ENCODE measurements at places on chromosomes 7 and 10.
A peak's percentile ranks its signal among the peaks of the same experiment; 100 is the strongest.

- no peak for DNase-seq
Observed at GRCh38 chr10:6411436-6411835, 168.6 kb downstream of the PRKCQ start.

DNA sequence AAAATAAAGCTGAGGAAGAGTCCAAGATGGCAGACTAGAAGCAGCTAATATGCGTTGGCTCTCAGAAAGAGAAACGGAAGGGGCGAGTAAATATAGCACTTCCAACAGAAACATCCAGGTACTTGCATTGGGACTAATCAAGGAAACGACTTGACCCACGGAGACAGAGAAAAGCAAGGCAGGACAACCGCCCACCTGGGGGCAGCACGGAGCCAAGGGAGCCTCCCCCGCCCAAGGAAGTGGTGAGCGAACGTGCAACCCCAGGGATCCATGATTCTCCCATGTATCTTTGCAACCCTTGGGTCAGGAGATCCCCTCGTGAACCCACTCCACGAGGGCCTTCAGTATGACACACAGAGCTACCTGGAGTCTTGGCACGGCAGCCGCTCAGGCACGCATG, 45.4 kb upstream of the GRM3 start:
- no peak for DNase-seq

DNA sequence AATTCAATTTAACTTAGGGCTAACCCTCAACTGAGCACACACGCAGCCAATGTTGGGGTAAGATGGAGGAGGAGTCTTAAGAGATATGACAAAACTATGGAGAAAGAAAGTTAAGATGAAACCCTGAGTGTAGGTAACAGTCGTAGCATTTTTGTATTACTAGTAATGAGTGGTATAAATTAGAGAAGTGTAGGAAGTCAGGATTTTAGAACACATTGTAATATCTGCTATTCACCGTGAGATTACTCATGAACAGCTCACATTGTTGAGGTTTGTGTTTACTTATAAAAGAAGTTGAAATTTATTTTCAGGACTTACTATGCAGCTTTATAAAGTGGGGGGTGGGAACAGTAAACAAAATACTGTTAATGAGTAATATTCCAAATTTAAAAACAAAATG, 107.2 kb downstream of the ARHGAP21 start:
- DNase-seq: no peak

- DNase-seq: no peak
Observed at GRCh38 chr7:37068902-37069301, 344.6 kb upstream of the AOAH start.

GRCh38 chr7:109020251-109020650, 450.6 kb downstream of the DNAJB9 start:
- DNase-seq: no peak

- DNase-seq: no peak
Observed at GRCh38 chr7:27188386-27189294, 3.6 kb upstream of the HOXA11 start.

- DNase-seq: no peak
Observed at GRCh38 chr10:11154333-11154732, 136.7 kb downstream of the CELF2 start.

- DNase-seq: peak; percentile 62
Observed at GRCh38 chr7:86664486-86664885, 20.8 kb downstream of the GRM3 start.

DNA sequence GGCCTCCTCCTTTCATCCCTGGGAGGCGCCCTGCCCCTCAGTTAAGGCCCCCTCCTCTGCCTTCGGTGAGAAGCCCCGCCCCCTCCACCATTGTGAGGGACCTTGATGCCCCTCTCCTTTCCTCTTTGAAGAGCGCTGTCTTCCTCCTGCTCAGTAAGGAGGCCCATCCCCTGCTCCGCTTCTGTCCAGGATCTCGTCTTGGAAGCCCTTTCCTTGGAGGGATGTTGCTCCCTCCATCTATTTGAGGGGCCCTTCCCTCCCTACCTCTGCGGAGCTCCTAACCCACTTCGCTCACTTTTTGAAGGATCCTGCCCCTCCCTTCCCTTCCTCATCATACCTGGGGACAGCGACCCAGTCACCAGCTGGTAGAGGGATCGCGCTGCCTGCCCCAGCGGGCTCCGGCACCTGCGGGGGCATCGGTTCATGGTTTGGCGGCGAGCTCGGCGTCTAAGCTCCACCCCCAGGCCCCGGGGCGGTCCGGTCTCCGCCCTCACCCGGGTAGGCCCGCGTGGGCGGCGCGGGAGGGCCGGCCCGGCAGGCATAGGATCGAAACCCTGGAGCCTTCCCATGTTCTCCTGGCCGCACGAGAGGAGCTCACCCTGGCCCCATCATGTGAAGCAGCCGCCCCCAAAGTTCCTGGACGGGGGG, 4.1 kb downstream of the KCNIP2 start:
- no peak for DNase-seq

- no peak for DNase-seq
Observed at GRCh38 chr7:26007510-26007909, 144.5 kb upstream of the NFE2L3 start.

DNA sequence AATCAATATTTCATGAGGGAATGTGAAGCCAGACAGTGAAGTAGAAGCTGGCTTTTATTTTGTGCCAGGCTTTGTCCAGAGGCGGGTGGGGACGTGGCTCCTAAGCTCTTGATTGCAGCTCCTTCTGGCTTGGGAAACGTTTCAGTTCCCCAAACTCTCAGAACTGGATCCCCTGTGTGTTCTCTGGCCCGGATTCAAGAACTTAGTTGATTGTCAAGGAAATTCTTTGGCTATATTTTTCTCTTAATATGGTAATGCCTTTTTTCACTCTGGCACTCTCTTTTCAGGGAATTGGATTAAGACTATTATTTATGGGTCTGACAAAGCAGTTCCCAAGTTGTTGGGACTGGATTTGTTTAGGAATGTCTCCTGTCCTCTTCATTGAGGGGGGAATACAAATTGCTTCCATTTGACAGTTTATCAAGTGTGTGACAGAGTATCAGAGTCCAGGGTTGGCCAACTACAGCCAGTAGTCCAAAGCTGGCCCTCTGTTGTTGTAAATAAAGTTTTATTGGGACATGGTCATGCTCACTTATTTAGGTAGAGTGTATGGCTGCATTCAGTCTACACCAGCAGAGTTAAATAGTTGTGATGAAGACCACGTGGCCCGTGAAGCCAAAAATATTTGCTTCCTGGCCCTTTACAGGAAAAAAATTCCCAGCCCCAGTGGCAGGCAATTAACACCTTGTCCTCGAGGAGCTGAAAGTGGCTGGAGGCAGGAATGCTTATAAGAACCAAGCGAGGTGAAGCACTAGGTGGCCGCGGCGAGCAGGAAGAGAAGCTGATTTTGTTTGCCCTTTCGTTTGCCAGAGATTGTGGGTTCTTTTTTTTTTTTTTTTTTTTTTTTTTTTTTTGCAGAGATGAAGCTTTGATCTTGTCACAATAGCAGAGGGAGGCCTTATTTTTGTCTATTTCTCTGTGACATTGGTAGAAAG, 34.3 kb downstream of the HTRA1 start:
- no peak for DNase-seq

DNA sequence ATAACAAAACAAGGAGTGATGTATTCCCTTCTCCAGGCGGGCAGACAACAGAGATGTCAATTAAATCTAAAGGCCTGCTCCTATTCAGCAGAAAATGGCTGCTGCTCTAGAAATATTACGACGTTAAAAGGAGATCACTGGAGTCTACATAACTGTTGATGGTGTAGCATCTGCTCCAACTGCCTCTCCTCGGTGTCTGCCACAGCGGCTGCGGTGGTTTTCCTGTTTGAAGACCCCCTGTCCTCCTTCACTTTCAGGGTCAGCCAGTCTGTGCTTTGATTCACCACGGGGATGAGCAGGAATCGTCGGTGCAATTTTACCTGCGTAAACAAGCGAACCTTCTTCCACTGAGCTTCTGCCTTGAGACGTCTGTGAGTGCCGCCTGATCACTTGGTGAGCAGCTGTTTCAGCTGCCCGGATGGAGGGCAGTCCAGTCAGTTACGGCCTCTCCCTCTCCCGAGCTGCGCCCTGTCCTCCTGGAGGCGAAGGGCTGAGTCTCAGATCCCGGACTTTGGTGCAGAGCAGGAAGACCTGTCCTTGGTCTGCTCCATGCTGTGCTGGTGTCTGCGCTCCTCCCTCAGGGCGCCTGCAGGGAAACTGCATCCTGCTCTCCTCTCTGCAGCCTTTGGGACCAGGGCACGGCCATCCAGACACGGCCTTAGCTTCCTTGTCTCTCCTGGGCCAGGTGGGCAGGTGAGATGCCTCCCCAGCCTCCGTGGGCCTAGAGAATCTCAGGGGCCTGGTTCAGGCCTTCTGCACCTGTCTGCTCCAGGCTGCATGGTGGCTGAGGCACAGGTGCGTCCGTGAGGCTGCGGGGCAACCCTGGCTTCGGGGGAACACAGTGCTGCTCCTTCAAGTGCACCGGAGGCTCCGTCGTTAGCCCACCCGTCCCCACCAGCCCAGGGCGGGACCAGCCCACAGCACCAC, 326.6 kb downstream of the ADARB2 start:
- DNase-seq: no peak

DNA sequence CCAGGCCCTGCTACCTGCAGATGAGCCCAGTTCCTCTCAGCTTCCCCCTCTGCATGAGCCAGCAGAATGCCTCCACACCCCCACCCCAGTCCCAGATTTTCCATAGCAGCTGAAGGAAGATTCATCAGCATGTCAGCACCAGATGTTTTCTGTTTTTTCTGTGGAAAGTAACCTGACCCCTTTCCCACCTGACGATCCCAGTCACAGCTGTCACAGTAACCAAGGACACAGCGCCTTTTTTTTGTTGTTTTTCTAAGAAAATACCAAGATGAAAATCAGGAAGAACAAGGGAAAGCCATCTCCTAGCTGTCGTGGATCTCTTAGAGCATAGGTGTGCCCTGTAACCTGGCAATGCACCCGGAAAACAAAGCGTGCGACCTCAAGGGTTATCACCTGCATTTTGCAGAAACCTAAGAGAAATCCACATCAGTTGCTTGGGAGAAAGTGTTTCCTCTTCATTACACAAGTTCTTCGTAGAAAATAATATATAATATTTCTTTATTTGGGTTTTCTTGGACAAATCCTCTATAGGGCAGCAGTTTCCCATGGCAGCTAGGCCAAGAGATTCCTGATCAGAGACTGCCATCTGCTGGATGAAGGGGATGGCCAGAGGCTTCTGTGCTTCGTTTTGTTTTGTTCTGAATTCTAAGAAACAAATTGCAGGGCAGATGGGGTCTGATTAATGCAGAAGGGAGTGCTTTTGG, 401.9 kb downstream of the TNS3 start:
- peak; percentile 57 for DNase-seq

DNA sequence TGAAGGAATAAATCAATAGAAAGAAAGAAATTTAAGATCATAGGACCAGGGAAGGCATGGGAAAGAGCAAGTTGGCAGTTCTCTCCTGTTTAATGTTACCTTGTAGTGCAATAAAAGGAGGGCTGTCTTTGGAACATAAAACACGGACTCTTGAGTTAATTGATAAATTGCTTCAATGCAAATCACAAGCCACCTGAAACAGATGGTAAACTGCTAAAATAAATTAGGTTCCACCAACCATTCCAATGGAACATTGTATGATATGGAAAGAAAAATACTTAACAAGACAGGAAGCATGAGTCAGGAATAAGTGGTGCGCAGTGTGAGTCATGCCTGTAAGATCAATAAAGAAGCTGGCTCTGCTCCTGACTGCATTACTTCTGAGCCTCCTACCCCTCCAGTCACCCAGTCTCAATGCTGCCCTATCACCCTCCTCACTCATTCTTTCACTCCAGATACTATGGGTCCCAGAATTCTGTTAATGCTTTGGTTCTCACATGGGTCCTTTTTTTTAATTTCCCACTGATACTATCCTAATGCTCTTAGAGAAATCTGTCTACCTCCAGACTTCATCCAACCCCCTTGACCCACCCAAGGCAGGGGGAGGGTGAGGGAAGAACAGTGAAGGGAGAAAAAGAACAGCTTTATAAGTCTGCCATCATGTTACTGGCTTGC, 78.9 kb downstream of the LRRC17 start:
- no peak for DNase-seq

- DNase-seq: no peak
Observed at GRCh38 chr10:123945325-123945920, 53.8 kb upstream of the CPXM2 start.

DNA sequence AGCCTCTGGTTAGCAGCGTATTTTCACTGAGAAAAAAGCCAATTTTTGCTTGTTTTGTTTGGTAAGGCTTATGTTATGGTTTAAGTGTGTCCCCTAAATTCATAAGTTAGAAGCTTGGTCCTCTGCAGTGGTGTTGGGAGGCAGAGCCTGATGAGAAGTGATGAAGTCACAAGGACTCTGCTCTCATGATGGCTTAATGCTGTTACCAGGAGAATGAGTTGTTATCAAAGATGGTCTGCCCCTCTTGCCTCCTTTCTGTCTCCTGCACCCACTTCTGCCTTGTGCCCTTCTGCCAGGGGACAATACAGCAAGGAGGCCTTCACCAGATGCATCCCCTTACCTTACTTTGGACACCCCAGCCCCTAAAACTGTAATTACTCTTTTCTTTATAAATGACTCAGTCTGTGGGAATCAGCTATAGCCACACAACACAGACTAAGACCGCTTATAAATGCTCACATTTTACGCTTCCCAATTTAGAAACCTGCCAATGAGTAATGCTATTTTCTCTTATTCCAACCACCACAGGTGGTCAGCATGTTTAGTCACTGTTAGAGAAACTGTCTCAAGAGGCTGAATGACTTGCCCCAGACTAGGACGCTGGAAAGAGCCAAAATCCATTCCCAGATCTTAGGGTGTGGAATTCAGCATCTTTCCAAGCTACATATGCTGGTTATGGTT, 6.1 kb upstream of the PKD1L1 start:
- no peak for DNase-seq

DNA sequence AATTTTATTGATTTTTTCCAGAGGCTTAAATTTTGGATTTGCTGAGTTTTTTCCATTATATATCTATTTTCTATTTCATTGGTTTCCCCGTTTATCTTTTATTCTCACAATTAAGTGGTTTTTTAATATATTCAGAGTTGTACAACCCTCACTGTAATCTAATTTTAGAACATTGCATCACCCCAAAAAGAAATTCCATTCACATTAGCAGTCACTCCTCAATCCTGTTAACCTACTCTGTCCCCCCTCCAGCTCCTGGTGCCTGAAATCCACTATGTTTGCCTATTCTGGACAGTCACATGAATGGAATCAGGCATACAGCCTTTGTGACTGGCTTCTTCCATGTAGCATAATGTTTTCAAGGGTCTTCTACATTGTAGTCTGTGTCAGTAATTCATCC, 55.8 kb upstream of the ITGA8 start:
- DNase-seq: no peak

DNA sequence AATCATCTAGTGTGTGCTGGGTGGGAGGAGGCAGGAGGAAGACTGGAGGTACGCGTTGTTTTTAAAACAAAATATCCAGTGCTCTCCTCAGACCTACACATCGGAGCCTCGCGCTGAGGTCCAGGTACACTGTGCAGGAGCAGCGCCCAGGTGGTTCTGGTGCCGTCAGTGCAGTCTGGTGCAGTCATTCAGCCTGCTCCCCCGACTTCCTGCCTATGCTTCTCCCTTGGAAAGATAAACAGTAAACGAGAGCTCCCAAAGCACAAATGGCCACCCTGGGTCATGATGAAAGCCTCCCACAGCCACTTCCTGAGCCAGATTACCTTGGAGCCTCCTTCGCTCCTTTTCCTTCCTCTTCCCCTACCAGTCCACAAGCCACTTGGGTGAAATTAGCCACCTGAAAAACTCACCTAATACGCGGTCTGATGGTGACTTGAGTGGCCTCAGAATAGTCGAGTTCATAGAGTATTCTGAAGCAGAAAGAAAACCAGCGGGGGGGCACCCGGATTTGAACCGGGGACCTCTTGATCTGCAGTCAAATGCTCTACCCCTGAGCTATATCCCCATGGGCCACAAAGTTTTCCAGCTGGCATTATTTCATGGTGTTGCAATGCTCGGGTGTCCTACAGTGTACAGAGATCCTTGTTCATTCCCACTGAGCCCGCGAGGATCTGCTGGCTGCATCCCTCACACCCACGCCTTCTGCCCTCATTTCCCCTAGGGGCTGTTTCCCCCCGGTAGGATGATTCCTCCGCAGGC, 82.5 kb downstream of the ZNF467 start:
- DNase-seq: no peak
